Caco-2 (cell line): ENCODE measurements at places on chromosomes 1 and 21. TPM values are rescaled to one million over a fixed set of nuclear protein-coding genes. Genes with fewer than 3 reads are reported as not detected.
A peak's percentile ranks its signal among the peaks of the same experiment; 100 is the strongest.

DNA sequence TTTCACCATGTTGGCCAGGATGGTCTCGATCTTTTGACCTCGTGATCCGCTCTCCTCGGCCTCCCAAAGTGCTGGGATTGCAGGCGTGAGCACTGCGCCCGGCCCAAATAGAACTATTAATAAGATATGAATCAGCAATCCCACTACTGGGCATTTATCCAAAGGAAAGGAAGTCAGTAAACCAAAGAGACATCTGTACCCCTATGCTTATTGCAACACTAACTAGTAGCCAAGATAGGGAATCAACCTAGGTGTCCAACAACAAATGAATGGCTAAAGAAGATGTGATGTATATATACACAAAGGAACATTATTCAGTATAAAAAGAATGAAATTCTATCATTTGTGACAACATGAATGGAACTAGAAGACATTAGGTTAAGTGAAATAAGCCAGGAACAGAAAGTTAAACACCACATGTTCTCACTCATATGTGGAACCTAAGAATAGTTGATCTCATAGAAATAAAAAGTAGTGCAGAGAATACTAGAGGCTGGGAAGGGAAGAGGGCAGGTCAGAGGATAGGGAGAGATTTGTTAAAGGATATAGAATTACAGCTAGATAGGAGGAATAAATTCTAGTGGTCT lies 48.8 kb downstream of the XPR1 start:
- no peaks in the 10 kb centered on the region for H3K27me3 ChIP-seq
- no peak overlapping the region for H3K4me3 ChIP-seq
- peaks cover 5% of the 10 kb centered on the region; the same call in 1 of the 2 replicates for H3K4me1 ChIP-seq
- H3K36me3 ChIP-seq: no peaks in the 10 kb centered on the region

DNA sequence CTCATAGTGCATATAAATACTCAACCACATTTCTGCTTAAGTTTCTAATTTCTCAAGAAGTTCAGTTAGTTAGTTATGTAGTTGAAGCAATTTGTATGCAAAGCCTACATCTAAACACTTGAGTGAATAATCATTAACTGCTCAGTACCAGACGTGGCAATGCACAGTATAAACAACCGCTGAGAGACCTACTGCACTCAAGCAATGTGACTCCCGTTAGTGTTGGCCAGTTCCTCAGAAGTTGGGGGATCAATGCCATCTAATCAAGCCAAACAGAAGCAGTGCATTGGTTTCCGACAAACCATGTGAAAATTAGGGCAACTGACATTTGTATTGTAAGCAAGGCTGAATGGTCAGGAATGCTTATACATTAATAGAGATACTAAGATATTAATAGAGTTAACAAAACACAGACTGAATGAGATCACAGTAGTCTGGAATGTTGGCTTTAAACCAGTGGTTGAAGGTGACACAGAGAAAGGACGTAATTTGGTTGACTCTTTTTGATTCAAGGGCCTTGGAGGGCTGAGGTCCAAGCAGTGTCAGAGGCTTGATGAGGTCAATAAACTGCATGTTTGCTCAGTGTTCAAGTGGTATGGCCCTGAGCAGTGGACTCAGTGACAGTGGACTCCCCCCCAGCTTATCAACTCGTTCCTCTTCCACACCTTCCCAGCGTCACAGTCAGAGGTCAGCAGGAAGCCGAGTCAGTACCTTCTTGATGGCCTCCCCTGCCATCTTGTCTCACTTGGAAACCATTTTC lies 255.5 kb downstream of the CTH start:
- no peaks in the 10 kb centered on the region for H3K4me1 ChIP-seq
- no peaks in the 10 kb centered on the region for H3K27me3 ChIP-seq

Gene FAM131C
- 0.41 and 0.44 TPM in 2 replicates for total RNA-seq

Gene CRYBG2
- total RNA-seq: 63.3 and 66.1 TPM in 2 replicates

GRCh38 chr1:90650401-90650800 lies 66.7 kb downstream of the BARHL2 start:
- H3K4me3 ChIP-seq: no peak overlapping the region
- no peak overlapping the region for H3K27ac ChIP-seq
- H3K27me3 ChIP-seq: no peaks in the 10 kb centered on the region
- DNase-seq: no peak
- H3K4me1 ChIP-seq: no peaks in the 10 kb centered on the region

GRCh38 chr1:155254714-155255242 lies 505 bp downstream of the ENTREP3 start:
- H3K4me3 ChIP-seq: peak overlapping the region; percentile 52
- H3K27ac ChIP-seq: no peak overlapping the region
- peaks cover 4% of the 10 kb centered on the region; the same call in 1 of the 2 replicates for H3K4me1 ChIP-seq
- DNase-seq: no peak
- no peaks in the 10 kb centered on the region for H3K36me3 ChIP-seq
- H3K27me3 ChIP-seq: no peaks in the 10 kb centered on the region

DNA sequence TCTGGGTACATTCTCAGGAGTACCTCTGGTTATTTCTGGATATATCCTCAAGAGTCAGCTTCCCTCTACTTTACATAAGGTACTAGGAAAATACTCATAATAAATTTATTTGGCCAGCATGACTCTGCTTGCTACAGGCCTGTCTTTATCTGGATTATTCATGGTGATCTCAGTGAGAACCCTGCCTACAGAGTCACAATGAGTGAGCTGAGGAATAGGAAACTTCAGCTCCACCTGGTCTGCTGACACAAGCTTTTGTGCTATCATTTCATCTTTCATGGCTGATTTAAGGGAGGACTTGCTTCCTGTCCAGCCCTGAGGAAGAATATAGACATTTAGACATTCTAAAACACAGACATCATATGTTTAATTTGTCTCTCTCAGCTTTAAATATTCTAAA lies 19.5 kb upstream of the SUCO start:
- no peaks in the 10 kb centered on the region for H3K36me3 ChIP-seq
- no peak for DNase-seq
- no peak overlapping the region for H3K4me3 ChIP-seq
- H3K4me1 ChIP-seq: no peaks in the 10 kb centered on the region
- H3K27ac ChIP-seq: no peak overlapping the region
- no peaks in the 10 kb centered on the region for H3K27me3 ChIP-seq

- no peak overlapping the region for H3K27ac ChIP-seq
- no peaks in the 10 kb centered on the region for H3K4me1 ChIP-seq
These were observed 403.7 kb upstream of the B3GALT2 start for GRCh38 chr1:193590102-193590501.

Gene TEX38
- not detected in 2 replicates for total RNA-seq

GRCh38 chr1:153592748-153593147 lies 20.2 kb downstream of the S100A16 start:
- no peaks in the 10 kb centered on the region for H3K27me3 ChIP-seq
- no peaks in the 10 kb centered on the region for H3K36me3 ChIP-seq
- no peak for DNase-seq
- no peak overlapping the region for H3K4me3 ChIP-seq

DNA sequence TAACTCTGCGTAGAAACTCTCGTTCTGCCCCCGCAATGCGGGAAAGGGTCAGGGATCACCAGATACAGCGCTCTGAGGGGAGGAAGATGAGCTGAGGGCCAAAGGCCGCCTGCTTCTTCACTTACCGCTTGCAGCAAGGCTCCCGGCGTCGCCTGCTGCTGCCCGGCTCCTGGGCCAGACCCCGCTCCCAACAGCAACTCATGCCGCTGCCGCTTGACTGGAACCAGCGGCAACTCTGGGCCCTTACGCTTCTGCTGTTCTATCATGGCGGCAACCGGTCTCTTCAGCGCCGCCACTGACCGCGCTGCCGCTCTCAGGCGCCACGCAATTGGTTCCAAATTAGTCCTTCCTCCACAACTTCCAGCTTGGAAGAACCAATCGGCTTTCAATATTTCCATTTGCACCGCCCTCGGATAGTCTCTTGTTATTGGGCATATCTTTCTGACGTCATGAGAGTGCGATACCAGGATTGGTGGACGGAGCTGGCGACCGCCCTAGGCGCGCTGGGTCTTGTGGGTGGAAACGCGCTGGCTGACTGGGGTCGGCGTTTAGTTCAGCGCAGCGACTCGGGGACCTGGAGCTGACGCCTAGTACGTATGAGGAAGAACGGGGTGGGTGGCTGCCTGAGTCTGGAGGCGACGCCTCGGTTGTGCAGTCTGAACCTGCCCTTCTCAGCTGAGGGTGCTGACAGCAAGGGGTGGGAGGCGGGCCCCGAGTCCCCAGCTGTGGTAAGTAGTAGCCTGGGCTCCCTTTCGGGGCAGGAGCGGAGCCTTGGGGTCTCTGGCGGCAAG lies at the start of the genes SNRNP40 and ZCCHC17:
SNRNP40 (minus strand) TSS at position 303 of the 791 bp plus-strand sequence; CDS start at position 266, 37 bp downstream.
ZCCHC17 (plus strand) TSS at position 547 of the 791 bp plus-strand sequence. CDS start 13,067 bp downstream, outside the sequence.
- DNase-seq: peak; percentile 92
- H3K4me3 ChIP-seq: peak within 1 kb of the TSS; percentile 74
- H3K27ac ChIP-seq: no peak within 1 kb of the TSS
- H3K4me1 ChIP-seq: no peaks in the 10 kb centered on the region
- H3K36me3 ChIP-seq: no peaks in the 10 kb centered on the region
